ENCODE measurements at places on chromosomes 3 and 15. TPM values are rescaled to one million over a fixed set of nuclear protein-coding genes. Genes with fewer than 3 reads are reported as not detected.

Gene CXCR6
- polyA plus RNA-seq, result 0.16 TPM

DNA sequence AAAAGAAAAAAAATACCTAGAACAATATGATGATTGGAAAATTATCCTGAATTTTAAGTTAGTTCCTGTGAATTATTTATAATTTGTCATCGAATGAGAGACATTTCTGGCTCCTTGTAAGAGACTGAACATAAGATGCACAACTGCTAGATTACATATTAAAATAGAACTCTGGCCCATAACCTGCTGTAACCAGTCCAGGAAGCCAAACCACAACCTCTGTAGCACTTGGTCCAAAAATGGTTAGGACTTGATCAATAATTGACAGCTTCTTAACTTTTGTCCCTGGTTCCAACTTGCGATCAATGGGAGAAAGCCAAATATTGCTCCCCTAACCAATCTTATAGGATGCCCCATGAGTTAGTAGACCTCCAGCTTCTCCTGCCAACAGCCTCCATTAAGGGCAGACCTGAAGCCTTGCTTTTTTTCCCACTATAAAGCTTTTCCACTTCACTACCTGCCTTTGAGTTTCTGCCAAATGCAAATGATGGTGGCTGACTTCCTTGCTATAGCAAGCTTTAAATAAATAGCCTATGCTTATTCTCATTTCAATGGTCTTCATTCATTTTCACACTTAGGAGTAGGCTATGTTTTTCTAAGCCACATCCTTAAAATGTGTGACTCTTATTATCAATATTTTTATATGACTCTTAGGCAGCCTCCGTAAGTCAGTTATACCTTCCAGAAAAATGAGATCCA is 224.0 kb upstream of the ARHGEF26 start:
- no peak for DNase-seq

DNA sequence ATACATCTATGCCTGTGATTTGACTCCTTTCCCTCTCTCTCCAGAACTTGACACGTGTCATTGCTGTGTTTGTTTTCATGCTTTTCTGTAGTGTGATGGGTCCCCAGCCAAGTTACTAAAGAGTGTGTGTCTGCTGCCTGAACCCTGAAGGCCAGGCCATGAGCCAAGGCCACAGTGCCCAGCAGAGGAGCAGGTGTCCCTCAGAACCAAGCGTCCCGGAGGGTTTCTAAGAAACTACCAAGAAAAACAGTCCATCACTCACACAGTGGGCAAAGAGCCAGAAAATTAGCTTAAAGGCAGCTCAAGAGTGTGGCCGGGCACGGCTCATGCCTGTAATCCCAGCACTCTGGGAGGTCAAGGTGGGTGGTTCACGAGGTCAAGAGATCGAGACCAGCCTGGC is 35.2 kb downstream of the FBXO45 start:
- DNase-seq, result no peak

GRCh38 chr3:134807189-134807588 is 12.1 kb downstream of the EPHB1 start:
- DNase-seq, result no peak

DNA sequence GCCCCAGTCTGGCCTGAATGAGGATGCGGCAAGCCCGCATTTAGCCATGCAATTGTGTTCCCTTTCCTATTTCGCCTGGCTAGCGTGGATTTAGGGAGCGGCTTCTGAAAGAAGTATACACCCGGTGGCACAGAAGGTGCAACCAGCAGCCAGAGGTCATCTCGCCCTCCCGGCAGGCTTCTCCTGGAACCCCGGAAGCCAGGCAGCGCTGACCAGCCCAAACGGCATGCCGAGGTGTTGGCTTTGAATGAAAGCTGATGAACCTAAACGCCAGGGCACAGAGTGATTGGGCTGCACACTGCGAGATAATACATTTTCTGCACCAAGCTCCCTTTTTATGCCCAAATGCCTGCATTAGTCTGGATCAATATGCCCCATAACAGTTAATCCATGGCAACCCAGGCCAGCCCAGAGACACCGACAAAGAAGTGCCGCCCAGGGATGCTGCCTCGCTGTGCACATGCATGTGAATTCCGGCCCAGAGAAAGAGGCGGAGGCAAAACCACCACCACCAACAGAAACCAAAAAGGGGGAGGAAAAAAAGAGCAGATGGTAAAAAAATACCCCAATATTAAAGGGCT is 1.4 kb downstream of the SRGAP3 start:
- no peak for DNase-seq
